ENCODE measurements at places on chromosomes 16 and 17.

DNA sequence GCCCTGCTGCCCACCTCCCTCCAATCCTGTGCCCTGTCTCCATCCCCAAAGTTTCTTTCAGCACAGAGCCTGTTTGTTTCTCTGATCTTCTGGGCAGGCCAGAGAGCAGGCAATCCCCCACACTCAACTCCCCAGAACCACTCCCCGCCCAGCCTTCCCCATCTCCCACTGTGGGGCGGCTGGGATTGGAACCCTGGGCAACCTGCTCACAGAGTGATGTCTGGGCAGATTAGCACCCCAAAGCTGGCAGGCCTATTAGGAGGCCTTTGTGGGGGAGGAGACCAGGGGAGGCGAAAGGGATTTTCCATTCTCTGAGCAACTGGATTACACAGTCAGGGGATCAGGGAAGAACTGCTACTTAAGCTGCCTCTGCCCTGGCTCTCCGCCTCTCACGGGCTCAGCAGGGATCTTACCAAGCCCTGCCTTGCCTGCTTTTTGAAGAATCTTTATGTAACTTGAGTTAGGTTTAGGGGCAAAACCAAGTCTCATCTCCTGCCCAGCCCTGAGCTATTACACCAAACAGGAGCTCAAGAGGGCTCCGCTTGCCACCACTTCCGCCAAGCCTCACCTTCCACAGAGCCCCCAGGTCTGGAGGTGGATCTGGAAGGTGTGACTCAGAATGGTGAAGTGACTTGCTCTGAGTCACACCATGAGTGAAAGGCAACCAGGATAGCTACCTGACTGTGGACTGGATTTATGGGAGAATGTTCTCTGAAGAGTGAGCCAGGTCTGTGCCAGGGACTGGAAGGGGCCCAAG is 16.0 kb upstream of the LHX1 start:
- peak; percentile 95 for DNase-seq

DNA sequence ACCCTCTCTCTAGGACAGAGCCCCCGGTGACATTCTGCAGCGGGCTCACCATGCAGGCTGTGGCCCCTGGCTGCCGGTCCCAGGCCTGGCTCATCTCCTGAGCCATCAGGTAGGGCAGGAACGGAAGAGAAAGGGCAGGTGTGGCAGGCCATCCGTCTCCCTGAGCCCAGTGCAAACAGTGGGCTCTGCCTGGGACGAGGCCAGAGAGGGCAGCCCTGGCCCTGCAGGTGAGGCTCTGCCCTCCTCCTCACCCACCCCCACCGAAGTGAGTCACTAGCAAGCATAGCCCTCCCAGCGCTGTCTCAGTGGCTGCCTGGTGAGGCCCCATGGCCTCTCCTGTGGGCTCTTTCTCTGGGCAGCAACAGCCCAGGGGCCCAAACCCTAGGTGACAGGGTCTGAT is 14.5 kb downstream of the OTOP3 start:
- DNase-seq: no peak

GRCh38 chr16:54957403-54958166 is 26.9 kb downstream of the IRX5 start:
- DNase-seq: no peak

GRCh38 chr16:65309354-65309753 is 187.5 kb upstream of the CDH11 start:
- no peak for DNase-seq

GRCh38 chr16:82633964-82634600 is 7.3 kb downstream of the CDH13 start:
- no peak for DNase-seq

DNA sequence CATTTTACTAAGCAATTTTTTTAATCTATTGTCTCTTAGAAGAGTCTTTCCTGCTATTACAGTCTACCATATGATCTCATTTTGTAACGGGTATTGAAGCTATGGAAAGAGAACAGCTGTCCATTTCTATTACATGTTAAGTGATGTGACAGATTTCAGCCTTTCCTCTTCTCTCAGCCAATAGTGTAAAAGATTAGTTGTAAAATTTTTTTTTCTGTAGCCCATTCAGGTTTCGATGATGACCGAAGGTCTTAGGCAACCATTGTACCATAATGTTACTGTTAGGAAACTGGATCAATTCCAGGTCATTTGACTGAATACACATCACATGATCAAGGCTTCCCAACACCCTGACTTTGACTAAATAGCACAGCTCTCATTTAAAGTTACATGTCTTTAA is 147.6 kb upstream of the HLF start:
- DNase-seq: no peak

DNA sequence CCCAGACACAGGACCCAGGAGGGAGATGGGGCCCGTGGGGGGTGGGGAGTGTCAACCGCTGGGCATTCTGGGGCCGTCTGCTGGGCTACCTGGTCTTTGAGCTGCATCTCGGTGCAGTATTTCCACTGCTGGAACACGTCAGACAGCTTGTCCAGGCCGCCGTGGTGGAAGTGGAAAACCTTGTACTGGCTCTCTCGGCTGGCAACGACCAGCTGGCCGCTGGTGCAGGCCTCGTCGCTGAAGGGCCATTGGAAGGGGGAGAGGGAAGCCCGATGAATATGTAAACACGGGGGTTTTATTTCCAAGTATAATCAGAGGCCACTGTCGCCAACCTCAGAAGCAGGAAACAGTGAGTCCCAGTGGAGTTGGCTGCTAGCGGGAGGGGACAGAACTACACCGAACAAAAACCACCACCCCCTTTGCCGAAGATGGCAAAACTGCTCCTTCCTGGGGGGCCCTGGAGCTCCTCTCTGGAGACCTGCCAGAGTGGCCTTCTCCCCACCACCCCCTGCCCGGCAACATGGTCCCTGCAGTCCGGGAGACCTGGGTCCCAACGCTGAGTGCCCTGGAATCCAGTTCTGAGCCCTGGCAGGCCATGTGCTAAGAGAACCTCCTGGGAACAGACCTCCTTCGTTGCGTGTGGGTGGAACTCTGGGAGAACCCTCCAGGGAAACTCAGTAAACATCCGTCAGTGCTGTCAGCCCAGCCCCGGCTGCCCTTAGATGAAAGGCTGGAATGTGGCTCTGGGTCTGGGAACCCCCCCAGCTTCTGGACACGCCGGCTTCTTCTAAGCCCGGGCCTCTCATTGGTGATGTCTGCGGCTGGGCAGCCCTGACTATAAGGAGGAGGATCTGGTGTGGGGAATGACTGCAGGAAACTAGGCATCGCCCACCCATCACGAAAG is 84.1 kb downstream of the TBC1D16 start:
- DNase-seq: peak; percentile 25

DNA sequence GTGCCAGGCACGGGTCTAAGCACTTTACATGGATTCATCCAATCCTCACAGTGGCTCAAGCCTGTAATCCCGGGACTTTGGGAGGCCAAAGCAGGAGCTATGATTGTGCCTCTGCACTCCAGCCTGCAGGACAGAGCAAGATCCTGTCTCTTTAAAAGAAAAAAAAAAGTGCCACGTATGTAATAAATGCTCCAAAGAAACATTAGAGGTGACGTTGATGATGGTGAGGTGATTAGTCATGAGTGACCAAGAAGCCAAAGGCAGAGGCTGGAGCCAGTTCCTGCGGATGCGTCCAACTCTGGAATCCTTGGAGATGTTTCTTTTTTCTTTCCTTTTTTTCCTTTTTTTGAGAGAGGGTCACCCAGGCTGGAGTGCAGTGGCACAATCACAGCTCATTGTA is 59.4 kb upstream of the SIAH1 start:
- DNase-seq: peak; percentile 61

DNA sequence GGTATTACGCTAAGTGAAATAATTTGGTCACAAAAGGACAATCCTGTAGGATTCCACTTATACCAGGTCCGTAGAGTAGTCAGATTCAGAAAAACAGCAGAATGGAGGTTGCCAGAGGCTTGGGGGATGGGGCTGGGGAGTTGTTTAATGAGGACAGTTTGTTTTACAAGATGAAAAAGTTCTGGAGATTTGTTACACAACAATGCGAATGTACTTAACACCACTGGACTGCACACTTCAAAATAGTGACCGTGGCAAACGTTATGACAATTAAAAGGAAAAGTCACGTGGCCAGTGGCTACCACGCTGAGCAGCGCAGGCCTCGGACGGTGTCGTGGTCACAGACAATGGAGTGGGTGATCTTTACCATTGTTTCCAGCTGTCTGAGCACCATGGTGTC is 338.1 kb downstream of the SEC14L1 start:
- DNase-seq: no peak

- DNase-seq: no peak
Observed at GRCh38 chr16:11011326-11011725, 67.0 kb downstream of the CLEC16A start.

DNA sequence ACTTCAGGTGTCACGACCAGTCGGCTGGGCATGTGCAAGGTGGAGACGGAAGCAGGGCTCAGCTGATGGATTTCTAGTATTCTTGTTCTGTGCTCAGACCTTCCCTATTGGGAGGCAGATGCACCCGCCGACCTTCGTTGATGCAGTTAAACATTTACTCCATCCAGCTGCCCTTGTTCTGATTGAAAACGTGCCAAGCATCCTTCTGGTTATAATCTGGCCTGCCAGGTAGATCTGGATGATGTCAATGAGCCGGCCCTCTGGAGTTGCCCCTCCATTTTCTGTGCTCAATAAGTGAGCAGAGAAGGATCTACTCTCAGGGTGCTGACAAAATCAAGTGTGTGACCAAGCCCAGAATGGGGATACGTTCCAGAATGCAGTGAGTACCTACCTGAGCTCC is 38.3 kb downstream of the CCDC182 start:
- DNase-seq: no peak

- DNase-seq: no peak
Observed at GRCh38 chr17:61366715-61367413, 32.8 kb upstream of the TBX2 start.

DNA sequence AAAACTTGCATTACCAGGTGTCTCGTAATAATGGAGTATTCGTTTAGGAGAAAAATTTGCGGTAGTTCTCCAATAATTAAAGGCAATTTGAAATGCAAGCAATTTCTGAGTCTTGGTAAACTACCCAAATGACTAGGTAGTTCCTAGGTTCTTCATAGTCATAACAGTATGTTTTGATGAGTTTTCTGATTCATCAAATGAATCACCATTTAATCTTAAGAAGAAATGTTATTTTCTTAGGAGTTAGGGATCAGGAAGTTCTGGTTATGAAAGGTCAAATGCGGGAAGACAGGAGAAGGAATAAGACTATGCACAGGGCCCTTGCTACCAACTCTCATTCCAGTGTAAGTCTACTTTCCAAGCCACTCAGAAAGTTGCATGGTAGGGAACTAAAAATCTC is 221.5 kb upstream of the SOX9 start:
- no peak for DNase-seq

All from kidney epithelial cell (primary cell).